Stimulated activated CD8-positive, alpha-beta memory T cell treated with anti-CD3 and anti-CD28 coated beads, Interleukin-2, amount 100 ng/mL, for 1 hour (primary cell): ENCODE measurements at places on chromosomes 12 and 14.

GRCh38 chr14:67850066-67850830, 30.7 kb downstream of the RAD51B start:
- DNase-seq = no peak

DNA sequence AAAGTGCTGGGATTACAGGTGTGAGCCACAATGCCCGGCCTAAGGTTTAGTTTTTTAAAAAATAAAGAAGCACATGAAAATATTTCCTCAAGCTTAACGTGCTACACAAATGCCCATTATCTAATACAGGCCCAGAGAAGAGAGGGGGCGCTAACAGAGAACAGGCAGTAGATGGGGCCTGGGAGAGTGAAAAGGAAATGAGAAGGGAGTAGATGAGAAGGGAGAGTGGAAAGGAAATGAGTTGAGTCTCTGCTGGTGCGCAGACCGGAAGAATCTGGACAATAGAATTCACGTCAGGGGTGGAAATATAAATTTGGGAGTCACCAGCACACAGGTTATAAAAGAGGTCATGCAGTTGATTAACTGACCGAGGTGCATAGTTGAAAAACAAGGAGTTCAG, 10.7 kb downstream of the PXN start:
- DNase-seq = no peak

GRCh38 chr12:45050751-45051571, at the start of gene DBX2:
TSS of gene DBX2 (minus strand) at chr12:45051099. CDS start at chr12:45050927, 172 bp downstream.
- DNase-seq = no peak

DNA sequence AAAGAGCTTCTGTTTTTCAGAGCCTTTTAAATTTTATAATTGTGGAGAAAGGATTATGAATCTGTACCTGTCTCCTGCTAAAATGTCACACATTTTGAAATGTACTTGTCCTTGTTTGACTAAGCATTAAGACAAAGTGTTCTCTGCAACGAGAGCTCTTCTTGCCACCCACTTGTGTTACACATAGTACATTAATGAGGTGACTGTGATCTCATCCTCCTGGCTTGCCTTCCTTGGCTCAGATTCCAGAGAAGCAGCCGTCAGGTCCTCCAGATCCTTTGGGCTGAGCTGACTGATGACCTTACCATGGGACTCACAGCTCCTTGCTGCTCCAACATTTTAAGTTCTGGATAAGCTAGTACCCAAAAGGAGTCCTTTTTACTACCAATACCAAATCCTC, 81.4 kb downstream of the BBS10 start:
- no peak for DNase-seq

DNA sequence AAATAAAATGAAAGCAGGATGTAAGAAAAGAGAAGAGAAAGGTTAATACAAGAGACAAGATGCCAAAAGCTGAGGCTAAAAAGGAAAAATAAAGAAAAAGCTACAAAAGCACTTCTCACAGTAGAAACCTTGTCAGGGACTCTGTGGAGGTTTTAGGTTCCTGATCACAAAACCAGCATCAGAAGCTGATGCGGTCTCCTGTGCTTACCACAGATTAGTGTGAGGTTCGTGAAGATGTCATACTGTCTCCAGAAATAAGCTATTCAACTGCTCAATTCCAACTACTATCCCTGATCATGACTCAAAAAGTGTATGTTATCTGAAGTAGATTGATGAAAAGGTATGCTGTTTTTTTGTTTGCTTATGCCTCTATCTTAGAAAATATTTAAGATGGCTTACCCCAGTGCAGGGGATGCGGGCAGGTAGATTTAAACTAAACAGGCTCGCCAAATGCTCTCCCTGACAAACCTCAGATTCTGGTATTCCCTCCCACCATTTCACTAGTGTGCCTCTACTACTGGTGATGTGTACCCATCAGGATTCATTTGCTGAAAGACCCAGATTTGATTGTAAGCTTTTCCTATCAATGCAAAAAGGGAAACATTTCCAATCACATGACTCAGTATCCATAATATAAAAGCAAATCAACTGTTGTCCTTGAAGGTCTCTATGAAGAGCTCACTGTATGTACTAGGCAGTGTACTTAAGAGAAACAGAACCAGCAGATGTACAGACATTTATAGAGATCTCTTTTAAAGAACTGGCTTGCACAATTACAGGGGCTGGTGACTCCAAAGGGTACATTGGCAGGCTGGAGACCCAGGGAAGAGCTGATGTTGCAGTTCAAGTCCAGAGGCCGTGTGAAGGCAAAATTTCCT, 169.5 kb upstream of the FOXN3 start:
- DNase-seq = no peak

DNA sequence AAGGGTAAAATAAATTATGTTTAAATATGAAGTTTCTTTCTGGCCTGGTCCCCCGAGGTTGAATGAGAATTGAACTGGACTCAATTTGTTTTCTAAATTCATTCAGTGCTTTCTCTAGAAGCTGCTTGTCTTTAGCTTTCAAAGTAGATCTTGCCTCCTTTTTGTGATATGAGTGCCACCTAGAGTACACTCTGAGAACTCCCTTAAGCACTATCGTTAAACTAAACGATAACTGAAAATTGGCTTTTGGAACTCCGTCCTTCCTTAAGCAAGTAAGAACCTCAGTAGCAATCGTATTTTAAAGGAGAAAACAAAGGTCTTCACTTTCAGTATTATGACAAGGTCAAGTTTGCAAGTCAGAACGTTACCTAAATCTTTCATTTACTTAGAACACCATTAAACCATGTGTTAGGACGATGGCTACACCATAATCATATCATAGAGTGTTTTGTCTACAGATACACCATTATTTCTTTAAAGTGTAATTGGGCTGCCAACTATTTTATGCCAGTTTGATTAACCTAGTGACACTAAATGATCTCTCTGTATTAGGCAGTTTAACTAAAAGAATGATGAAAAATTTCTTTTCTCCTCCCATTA, 364.8 kb downstream of the SNAPC1 start:
- DNase-seq = no peak

DNA sequence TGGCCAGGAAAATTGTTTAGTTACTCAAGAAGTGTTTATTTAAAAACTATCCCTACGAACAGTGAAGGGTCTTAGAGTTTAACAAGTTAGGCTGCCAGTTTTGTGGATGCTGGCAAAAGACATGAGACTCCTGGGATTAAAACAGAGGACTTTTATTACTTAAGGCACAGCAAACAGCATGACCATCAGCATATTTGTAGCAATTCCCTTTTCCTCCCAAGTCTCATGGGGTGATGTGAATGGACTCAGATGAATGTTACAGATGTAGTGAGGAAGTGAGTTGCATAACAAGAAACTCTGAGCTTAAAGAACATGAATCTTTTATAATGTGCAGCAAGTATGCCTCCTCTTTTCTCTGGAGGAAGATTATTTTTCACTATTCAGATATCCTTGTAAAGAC, 695.8 kb downstream of the RPS29 start:
- no peak for DNase-seq

DNA sequence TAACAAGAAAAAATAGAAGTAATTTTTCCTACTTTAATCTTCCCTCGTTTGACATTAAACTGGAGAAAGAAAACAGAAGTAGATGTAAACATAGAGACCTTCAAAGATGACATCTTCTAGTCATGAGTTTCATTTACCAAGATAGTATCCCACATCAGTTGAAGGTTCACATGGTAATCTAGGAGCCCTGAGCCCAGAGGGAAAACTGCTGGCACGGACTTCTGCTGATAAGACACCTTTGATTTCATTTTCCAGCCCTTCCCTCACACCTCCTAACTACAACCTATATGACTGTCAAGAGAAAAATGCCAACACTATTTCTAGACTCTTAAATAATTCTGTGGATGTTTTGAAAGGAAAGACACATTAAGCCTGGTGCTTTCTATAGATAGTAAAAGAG, 46.0 kb upstream of the CCDC175 start:
- no peak for DNase-seq

- no peak for DNase-seq
Observed at GRCh38 chr14:95850429-95850828, 26.2 kb upstream of the TUNAR start.

DNA sequence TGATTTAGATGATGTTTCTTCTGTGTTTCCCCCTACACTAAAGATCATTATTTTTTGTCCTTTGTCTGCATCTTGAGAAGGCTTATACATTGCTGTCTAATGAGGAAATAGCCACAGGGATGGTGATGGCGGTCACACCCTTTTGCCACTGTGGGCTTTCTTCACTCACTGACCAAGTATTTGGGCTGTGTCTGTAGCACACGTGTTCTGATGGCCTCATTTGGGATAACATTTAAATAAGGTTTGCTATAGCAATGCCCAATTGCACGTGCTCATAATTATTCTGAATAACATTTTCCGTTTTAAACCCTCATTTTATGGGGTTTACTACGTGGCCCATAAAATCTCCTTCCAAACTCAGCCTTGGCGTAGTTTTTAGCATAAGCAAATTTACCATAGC, 230.3 kb upstream of the PRICKLE1 start:
- no peak for DNase-seq
